ENCODE measurements at places on chromosomes 11 and 22.

DNA sequence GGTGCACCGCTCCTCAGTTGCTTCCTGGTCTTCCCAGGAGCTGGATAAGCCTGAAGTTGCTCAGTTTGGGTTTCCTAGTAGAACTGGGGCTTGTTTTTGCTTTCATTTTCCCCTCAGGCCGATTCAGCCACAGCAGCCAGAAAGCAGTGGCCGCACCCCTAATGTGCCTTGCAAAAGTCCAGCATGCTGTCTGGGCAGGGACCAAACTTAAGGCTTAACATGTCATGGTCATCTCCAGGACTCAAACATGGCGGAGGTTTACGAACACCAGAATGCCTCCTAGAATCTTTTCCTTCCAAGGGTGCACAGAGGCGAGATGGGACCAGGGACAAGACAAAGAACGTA lies 2.5 kb downstream of the GNG3 start:
- DNase-seq = peak; percentile 52

DNA sequence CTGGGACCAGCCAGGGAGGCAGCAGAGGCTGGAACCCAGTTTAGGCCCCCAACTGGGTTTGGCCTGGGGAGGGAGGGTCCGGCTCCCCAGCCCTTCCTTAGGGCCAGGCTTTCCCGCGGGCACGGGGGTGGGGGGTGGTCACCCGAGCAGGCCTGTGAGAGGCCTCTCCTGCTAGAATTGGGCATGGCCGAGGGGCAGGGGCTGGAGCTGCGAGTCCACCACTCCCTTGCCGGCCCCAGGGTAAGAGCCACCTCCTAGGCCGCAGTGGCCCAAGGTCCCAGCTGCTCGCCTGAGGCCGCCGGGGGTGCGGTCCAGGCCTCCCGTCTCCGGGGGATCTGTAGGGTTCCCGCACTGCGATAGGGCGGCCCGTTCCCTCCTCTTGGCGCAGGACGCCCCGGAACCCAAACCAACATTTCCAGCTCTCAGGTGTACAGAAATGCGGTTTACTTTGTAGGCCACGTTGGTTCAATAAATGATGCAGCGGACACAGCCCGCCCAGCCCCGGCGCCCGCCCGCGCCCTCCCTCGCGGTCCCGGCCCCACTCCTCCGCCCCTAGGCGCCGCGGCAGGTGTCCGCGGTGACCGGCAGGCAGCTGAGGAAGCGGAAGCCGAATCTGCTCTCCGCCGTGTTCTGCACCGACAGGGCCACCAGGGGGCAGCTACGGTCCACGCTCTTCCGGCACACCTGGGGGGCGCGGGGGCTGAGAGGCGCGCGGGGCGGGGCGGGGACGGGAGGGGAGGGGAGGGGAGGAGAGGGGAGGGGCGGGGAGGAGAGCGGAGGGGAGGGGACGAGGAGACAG lies 5.9 kb downstream of the LMNTD2 start:
- DNase-seq = peak; percentile 79

DNA sequence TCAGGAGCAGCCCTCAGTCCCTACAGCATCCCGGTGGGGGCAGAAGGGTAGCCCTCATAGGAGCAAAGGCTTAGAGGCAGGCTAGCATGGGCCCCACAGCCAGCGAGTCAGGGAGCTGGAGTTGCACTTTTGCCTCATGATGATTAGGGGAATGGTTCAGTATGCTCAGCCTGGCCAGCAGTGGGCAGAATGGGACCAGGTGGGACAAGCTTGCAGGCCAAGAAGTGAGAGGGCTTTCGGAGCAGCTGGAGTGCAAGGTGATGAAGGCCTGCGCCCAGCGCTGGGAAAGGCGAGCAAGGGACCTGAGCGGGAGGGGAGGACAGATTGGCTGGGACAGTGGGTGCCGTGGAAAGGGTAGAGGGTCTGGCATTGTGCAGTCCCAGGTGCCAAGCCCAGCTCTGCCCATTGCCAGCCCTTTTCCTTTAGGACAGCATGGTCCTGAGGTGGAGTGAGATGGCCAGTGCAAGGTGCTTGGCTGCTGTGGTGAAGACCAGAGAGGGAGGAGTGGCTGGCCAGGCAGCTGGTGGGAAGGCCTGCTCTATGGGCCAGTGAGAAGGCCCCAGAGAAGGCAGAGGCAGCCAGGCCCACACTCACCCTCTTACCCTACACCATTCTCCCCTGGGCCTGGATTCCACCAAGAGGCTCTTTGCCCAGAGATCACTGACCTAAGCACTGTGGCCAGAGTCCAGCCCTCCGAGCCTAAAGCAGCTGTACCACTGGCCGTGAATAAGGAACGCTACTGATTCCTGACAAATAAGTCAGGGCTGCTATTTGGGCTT lies 47.9 kb upstream of the SUSD2 start:
- peak; percentile 48 for DNase-seq

DNA sequence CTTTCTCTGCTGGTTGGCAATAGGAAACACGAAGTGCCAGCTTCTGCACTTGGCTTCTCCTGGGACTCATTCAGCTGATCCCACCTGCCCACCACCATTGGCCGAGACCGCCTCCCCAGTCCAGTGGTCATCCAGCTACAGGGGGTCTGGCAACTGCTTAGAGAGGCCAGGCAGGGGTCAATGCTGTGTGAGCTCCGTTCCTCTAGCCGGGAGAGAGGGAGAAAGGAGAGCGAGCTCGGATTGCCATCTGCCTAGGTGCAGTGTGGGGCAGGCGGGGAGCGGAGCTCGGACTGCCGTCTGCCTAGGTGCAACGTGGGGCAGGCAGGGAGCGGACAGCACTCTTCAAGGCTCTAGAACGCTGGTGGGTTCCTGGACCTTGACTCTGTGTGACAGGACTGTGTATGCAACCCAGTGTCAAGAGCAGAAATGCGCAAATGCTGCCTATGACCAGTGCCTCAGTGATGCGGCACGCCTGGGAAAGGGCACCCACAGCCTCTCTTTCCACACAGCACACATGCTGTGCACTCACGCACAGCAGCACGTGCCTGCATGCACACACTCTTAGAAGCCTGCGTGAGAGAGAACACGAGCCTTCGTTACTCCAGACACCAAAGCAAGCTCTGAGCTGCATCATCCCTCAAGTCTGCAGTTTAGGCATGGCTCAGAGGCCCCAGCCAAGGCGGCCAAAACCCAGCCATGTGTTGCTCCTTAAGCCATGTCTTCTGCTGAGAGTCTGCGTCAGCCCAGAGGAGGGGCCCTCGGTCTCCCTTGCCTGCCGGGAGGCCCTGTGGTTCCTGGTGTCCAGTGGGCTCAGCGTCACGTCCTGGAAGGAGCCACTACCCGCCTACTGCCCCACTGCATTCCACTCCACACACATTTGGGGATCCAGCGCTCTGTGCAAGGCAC lies 26.8 kb upstream of the JAM3 start:
- no peak for DNase-seq

- DNase-seq = peak; percentile 58
Measured at GRCh38 chr11:100827934-100828661, 141.0 kb downstream of the ARHGAP42 start.

DNA sequence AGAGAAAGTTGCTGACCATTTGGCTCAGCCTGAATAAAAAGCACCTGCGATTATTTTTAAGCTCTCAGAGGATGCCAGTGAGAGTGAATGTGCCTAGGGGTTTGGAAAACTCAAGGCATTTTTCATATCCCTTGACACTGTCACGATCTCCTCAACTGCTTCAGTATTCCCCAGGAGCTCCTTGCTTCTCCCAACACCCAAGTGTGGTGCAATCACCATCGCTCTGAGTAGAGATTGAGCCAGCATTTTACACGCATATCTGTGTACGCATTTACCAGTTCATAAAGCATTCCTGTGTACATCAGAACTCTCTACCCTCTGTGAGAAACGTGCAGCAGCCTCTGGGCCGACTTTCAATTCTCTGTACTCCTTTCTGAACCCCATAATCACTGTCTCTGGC lies 1.3 kb downstream of the SRRD start:
- DNase-seq = no peak

DNA sequence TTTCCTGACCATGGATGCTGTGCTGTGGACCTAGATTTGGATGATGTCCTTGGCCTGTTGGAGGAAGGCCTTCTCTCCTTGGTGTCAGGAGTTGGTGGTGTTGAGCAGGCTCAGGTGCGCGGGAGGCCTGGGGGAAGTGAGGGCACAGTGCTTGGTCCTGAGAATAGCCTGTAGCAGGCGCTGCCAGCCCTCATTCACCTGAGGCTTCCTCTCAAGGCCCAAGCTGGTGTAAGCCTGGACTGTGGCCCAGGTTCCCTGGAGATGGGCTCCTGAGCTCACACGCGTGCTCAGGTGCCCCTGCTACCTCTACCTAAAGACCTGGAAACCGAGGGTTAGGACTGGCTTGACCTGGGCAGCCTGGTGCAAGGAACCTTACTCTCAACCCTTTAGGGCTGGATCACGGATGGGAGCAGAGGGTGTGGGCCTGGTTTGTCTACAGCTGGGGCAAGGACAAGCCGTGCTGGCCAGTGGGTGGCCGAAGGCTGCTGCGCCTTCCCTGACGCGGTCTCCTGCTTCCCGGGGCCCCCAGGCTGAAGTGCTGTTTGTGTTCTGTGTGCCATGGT lies 7.8 kb upstream of the GRAMD4 start:
- no peak for DNase-seq

GRCh38 chr22:27022274-27022895 lies 365.0 kb downstream of the MIAT start:
- DNase-seq = no peak

DNA sequence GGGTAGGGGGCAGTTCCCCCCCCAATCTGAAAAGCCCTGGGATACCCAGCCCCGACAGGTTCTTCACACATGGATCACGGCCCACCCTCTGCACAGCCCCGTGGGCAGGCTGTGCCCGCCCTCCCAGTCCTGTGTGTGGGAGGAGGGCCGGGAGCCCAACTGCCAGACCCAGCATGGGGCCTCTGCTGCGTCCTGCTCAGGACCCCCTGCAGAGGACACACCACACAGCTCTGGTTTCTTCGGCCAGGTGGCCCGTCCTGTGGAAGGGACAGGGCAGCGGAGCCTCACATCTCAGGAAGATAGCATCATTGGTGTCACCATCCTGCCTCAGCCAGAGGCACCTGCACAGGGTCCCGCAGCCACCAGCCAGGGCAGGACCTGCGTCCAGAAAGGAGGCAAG lies 396.0 kb downstream of the TBC1D22A start:
- DNase-seq = no peak

DNA sequence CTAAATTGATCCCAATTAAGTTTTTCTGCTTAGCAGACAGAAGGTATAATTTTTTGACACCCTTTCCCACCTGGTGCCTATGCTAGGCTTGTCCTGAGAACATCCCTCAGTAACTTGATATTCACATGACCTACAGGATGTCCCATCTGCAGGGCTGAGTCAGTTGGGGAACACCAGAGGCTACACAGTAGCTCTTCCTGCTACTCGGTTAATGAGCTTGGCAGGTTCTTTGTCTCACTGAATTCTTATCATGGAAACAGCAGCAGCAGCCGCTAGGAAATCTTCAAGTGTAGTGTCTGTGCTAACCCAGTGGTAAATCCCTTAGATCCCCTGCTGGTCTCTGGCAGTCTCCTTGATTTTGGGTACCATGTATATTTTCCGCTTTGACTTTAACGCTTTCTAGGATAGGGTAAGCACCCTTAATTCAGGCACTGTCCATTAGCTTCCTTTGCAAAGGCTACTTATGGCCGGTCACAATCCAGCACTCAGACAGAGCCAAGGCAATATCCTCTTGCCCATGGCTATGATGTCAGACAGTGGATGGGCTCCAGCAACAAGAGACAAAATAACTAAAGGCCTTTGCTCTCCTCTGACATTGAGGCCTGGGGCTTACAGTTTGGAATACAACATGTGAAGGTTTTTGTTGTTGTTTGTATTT lies 8.5 kb downstream of the MRPL16 start:
- no peak for DNase-seq

GRCh38 chr11:45094958-45095690 lies 51.3 kb upstream of the PRDM11 start:
- DNase-seq = peak; percentile 41

DNA sequence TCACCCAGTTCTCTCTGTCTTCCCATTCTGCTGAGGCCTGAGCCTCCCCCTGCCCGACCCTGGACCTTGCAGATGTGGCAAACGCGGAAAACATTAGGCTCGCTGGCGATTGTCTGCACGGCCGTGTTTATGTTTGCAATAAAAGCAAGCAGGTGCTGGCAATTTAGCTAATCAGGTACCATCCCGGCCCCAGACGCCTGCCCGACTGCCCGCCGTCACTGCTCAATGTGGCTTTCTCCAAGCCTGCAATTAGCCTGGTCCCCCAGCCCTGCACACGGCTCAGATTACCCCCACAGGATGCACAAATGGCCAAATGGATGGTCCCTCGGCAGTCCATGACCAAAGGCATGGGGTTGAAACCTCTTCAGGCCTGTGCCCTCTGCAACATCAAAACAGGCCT lies 259.7 kb downstream of the MN1 start:
- DNase-seq = no peak

DNA sequence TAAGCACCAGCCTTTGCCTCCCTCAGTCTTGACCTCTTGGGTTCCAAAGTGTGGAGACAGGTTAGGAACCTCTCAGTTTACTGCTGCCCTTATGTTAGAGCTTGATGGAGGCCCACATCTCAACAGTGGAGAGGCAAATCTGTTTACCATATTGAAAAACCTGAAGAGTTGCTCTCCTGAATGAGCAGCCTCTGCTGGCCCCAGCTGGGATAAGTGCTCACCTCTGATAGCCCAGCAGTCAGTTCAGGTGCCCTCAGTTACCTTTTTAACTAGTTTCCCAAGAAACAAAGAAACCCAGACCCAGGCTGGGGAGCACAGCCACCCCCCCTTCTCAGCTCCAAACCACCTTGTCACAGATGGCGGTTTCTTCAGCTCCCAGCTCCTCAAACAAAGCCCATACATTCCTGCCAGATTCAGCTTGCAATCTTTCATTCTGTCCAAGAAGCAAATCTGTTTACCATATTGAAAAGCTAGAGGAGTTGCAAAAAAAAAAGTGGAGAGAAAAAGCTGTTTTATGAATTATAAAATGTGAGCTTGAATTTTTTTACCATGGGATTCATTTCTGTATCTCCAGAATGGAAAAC lies 57.2 kb downstream of the PPFIBP2 start:
- no peak for DNase-seq

- no peak for DNase-seq
Measured at GRCh38 chr11:25562417-25562816, 769.5 kb upstream of the ANO3 start.

GRCh38 chr11:113504071-113504470 lies 28.9 kb upstream of the DRD2 start:
- DNase-seq = no peak

DNA sequence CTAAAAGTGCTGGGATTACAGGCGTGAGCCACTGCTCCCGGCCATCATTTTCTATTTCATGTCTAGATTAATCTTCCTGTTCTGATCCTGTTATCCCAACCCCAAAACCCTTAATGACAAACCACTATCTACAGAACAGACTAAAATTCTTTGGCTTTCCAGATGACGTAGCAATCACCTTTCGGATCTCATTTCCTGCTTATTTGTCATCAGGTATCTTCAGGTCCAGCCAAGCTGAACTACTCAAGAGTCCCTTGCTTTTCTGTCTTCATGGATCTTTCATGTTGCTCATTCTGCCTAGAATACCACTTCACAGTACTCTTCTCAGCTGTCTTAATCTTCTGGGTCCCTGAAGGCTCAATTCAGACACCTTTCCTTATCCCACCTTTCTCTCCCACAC lies 27.4 kb upstream of the IPO7 start:
- DNase-seq = no peak
